IPS-NIHi11 (cell line): ENCODE measurements at places on chromosomes 4 and X.

- no peak for DNase-seq
Measured at GRCh38 chr4:24169956-24170355, 280.1 kb upstream of the PPARGC1A start.

DNA sequence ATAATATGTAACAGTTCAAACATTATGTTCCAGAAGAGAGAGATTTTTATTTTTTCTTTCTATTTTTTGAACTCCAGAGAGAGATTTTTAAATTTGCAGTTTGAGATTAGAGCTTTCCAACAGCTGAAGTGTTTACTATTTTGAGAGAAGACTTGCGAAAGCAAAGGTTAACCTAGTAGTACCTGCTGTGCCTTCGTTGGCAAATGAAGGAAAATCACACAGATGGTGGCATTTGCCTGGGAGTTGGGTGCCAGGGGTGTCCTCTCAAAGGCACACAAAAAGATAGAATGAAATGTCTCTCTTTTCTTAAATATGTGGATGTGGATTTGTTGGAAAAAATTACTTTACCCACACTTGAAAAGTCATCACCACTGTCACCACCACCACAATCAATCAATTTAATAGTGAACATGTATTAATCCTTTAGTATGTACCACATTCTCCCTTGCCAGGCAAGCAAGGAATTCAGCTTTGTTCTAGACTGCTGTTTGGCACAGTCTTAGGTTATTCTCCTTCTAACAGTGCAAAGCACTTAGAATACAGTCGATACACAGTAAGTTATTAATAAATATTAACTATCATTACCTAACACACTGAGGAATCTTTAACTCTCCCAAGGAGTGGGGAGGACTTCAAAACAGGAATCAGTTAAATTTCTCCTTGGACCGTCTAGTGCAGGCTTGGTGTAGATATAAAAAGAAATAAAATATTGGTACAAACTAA, 838.2 kb upstream of the FTHL17 start:
- DNase-seq: no peak

GRCh38 chr4:53591372-53591892, at the start of gene LNX1:
TSS of gene LNX1 (minus strand) at chr4:53591486. CDS start at chr4:53574002, 17,484 bp downstream.
- peak; percentile 85 for DNase-seq

DNA sequence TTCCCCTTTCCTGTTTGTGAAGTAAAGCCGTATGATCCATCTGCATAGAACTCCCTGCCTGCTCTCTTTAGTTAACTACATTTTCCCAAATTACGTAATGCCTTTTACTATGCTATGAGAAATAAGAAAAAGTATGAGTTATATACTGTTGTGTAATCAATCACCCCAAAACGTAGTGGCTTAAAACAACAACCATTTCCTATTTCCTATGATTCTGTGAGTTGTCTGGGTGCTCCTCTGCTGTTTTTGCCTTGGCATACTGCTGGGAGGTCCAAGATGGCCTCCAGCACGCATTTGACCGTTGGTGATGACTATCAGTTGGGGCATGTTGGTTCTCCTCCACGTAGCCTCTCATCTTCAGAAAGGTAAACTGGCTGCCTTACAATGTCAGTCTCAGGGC, 39.8 kb downstream of the BBS12 start:
- DNase-seq: no peak

GRCh38 chr4:122666527-122667245, 45.8 kb upstream of the IL21 start:
- DNase-seq: no peak

DNA sequence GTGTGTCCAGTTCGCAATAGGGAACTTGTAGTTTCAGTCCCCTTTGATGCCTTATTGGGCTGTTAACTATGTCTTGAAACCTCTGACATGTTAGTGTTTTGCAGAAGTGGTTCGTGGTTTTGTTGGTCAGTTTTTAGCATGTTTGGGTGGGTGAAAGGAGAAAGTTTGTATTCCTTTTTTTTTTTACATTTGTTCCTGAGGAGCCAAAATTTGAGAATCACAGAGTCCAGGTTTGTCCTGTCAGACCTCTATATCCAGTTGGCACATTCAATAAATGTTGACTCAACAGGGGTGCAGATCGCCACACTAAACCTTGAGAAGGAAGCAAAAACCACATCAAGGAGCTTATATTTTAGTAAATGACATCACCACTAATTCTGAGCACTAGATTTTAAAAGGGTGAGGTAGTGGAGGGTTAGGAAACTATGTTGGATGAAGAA, 26.2 kb downstream of the DLG3 start:
- no peak for DNase-seq

DNA sequence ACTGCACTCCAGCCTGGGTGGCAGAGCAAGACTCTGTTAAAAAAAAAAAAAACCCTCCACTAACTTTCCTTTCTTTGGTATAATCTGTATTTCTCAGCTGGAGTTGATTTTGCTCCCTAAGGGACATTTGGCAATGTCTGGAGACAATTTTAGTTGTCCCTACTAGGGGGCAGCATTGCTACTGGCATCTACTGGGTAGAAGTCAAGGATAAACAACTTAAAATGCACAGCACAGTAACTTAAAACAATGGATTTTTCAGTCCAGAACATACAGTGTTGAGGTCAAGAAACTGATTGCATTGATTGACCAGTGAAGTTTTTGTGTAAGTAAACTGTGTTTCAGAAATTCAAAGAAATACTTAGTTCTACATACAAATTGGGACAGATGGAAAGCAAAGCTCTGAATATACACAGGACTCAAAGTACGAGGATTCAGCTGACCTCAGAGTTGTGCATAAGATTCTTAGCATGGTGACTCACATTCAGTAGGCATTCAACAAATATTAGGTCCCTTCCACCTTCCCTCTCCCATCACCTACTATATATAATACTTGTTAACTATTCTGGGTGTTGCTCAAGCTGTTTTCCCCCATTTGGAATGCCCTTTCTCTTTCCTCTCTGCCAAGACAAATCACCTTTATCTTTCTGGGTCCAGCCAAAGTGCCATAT, 8.8 kb downstream of the DDX53 start:
- DNase-seq: peak; percentile 16

- DNase-seq: no peak
Measured at GRCh38 chr4:105430811-105431210, 43.1 kb downstream of the PPA2 start.

DNA sequence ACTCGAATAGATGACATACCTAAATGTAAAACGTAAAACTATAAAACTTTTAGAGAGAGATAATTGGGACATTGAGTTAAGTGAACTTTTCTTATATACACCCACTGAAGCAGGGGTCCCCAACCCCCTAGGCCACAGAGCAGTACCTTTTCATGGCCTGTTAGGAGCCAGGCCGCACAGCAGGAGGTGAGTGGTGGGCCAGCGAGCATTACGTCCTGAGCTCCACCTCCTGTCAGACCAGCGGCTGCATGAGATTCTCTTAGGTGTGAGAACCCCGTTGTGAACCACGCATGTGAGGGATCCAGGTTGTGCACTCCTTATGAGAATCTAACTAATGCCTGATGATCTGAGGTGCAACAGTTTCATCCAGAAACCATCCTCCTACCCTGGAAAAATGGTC, 114.8 kb downstream of the HMX1 start:
- no peak for DNase-seq

DNA sequence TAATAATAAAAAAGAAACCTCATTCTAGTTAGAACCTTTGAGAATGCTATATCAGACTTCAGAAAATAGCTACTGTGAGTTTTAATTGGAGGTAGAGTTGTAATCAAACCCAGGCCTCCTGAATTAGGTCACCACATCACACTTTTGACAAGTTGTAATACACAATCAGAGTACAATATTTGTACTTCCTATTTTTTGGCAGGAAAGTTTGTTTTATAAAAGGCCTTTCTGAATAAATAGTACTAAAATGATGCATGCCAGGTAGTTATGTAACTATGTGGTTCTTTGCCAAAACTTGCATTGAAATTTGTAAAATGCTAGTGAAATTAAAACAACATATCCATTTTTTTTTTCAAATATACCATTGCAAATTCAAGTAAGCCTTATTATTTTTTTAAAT, 26.8 kb downstream of the ADH7 start:
- DNase-seq: no peak

DNA sequence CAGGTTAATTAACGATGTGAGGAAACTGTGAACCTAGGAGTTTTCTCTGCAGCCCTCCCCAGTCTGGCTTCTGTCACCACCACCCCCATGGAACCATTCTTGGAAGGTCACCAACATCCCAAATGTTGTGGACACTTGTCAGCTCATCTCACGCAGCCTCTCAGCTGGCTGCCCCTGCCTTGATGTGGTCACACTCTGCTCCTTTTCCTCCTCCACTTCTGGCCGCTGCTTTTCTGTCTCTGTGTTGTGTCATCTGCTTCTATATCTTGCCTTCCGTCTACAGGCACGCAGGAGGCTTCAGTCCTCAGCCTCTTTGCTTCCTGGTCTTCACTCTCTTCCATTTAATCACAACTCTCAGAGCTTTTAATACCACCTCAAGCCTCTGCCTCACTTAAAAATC, 371.5 kb upstream of the SLIT2 start:
- no peak for DNase-seq

- no peak for DNase-seq
Measured at GRCh38 chrX:41758401-41758800, 34.4 kb downstream of the GPR82 start.

DNA sequence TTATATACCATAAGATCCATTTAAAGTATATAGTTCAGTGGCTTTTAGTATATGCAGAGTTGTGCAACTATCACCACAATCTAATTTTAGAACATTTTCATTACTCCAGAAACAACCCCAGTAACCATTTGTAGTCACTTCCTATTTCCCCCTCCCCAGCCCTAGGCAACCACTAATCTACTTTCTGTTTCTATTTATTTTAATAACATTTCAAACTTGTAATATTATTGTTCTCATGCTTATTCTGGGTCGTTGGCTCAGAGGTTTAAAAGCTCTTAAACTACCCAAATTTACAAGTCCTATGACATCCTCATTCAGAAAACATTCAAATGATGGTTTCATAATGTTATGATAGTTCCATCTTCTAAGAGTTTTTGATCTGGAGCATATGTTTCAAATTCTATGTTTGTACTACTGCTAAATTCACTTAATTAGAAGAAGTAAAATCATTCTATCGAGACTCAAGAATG, 18.4 kb downstream of the XIAP start:
- DNase-seq: no peak

DNA sequence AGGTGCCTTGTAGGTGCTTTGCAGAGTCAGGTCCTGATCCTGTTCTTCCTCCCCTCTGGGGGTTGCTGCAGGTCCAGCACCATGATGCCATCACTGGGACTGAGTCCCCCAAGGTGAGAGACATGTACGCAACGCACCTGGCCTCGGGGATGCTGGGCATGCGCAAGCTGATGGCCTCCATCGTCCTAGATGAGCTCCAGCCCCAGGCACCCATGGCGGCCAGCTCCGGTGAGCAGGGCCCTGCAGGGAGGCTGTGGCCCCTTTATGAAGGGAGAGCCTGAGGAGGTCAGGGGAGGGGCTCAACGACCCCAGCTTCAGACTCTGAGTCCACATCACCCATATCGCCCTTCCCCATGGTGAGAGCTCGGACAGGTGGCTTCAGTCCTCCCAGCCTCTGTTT, 23.1 kb downstream of the MAN2B2 start:
- DNase-seq: no peak

DNA sequence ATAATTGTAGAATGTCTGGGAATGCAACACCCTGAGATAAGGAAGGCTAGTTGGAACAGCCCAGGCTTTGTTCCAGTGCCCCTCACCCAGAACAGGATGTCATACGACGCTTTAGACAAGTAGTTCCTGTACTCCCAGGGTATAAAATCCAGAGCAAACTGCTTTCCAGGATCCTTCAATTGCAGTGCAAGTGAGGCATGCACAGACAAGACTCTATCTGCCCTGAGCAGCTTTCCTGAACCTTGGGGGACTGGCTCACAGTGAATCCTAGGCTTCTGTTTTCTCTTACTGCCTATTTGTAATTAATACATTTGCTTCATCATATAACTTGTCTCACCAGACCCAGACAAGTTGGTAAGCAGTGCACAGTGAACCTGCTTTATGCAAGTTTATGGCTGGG, 48.4 kb upstream of the IL9R start:
- DNase-seq: no peak

- DNase-seq: peak; percentile 58
Measured at GRCh38 chrX:102599084-102599950, at the start of gene ARMCX5. TSS of gene ARMCX5 (plus strand) at chrX:102599515. CDS start at chrX:102602142, 2,627 bp downstream.

DNA sequence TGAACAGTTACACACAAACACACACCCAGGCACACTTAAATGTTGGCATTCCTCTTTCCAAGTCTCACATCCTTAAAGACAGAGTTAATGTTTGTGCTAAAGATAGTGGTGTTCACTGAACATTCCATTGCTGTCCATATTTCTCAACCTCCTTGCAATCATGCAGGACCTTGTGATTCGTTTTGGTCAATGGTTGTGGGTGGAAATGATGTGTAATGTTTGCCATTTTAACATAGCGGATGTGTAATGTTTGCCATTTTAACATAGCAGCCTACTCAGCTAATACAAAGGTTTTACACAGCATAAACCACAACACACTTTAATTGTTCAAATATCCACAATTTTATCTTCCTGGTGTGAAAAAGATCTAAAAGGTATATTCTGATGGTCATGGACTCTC, 93.9 kb downstream of the CEP44 start:
- no peak for DNase-seq

- DNase-seq: no peak
Measured at GRCh38 chr4:39032218-39033085, at the start of gene TMEM156. TSS of gene TMEM156 (minus strand) at chr4:39032409. CDS start at chr4:39032313, 96 bp downstream.

DNA sequence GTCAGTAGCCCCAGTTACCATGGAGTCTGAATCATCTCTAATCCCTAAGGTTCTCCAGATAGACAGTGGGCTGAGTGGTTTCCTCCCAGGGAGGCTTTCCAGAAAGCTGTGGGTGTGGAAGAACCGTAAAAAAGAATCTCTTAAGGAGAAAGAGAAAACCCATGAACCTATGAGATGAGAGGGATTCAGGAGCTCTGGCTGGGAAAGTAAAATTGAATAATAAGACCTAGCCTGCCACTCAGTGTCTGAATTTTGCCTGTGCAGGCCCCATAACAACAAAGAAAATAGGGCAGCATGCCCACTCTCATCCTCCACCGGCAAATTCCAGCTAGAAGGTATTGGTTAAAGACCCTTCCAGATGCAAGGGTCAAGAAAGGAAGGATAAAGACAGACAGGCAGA, 16.9 kb downstream of the AWAT2 start:
- DNase-seq: no peak

DNA sequence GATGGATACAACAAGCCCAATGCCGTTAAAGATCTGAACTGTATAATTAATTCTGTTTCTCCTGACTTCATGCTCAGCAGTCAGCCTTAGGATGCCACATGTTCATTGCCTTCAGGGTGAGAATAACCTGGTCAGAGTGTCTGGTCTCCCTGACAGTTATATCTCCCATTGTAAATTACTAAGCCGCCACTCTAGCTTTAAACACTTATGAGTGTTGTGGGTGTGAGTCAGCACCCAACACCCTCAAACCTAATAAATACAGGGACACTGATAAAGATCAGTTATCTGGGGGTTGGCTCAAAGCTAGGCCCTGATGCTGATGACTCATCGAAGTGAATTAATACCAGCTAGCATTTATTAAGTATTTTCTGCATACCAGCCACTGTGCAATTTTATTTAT, 64.9 kb upstream of the DYNLT3 start:
- DNase-seq: no peak
